ENCODE measurements at places on chromosomes 3 and 15.
A peak's percentile ranks its signal among the peaks of the same experiment; 100 is the strongest.

DNA sequence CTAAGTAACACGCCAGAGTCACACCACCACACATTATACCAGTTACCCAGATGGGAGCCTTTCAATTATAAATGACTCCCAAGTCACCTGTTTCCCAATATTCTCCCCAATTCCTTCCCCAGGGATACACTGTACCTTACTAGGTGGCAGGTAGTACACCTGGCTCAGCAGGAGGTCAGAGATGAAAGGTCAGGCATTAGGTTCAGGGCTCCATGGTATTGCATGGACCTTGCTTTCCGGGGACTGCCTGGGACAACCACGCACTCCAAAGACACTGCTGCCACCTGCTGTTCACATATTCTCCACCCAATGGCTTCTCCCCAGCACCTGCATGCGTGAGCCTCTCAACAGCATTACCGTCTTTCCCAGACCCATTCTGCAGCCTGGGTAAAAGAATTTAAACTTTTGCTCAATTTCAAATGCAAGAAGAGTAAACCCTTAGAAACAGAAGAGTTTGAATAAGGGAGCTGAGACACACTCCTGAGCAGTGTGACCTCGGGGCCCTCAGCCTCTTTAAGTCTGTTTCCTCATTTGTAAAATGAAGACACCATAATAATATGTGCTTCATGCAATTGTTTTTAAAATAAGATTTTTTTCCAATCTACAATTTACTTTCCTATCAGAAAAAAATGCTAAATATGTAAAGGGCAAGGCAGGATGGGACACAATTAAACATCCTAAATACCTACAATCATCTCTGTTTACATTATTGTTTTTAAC is 28.0 kb upstream of the LACTB start:
- peak; percentile 48 for DNase-seq

- DNase-seq: no peak
Measured at GRCh38 chr15:90072978-90073640, 29.2 kb downstream of the IDH2 start.

- no peak for DNase-seq
Measured at GRCh38 chr3:99541181-99541580, 97.2 kb upstream of the COL8A1 start.

GRCh38 chr3:177037241-177037640 is 160.0 kb downstream of the TBL1XR1 start:
- DNase-seq: no peak

GRCh38 chr3:161016417-161017313 is 88.5 kb downstream of the B3GALNT1 start:
- DNase-seq: no peak

GRCh38 chr15:40891810-40892446 is 2.3 kb upstream of the VPS18 start:
- no peak for DNase-seq

DNA sequence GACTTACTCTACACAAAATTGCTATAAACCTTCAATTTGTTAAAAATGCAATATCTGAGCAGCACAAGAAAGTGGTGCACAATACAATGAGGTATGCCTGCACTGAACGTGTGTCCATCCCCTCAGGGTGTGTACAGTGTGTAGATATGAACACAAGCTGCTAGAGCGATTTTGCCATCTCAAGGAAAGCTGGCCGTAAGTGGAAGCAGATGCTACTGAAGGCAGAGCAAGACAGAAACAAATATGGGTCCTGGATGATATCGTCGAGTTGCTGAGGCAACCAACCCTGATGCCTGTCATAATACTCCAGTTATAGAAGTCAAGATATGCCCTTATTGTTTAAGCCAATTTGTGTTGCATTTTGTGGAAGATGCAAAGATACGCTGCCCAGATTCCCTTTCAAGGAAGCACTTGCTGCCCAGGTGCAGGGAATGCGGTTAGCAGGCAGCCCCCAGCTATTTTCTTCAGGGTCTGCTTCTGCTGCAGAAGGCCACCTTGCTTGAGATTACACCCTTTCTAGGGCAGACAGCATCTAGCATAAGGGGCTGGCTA is 25.8 kb upstream of the EHHADH start:
- DNase-seq: no peak

DNA sequence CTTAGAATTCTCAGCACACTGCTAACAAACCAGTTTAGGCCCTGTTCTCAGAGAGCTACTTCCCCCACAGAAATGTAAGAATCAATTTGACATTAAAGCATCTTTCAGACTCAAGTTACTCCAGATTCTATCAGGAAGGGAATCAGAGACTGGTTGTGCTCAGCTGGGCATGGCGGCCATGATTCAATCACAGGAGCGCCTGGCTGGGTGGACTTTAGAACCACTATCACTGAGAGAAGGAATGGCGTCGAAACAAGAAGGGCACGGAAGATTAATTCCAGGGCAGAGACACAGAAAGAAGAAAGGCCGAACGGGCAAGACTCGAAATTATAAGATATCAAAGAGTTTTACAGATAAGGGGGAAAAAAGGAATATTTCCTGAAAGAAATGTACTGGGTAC is 6.2 kb downstream of the TNIK start:
- DNase-seq: no peak

GRCh38 chr3:53804697-53805462 is 41.3 kb downstream of the CHDH start:
- DNase-seq: no peak

DNA sequence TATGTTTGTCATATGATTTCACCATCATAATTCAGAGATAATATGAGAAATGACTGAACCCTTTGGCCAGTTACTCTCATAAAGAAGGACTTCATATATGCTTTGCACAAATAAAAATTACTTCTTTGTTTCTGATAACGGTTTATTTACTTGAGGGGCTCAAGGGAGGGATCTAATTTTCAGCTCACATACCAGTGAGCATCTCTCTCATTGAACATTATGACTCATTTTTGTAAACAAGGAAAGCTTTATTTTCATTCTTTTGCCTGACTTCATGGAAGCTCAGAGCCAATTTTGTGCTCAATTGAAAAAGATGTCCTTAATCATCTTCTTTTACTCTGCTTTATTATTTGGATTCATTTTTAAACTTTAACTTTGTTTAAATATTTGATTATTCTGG is 5.8 kb downstream of the NLGN1 start:
- no peak for DNase-seq

DNA sequence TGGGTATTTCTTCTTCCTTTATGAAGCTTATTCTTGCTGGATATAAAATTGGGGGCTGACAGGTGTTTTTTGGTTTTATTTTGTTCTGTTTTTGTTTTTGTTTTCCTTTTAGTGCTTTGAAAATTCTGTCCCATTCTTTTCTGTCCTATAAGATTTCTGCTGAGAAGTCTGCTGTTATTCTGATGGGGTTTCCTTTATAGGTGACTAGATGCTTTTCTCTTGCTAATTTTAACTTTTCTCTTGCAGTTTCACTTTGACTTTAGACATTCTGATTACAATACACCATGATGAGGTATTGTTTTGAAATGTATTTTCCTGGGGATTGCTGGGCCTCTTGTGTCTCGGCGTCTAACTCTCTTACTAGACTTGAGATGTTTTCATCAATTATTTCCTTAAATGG is 22.8 kb downstream of the TTC14 start:
- no peak for DNase-seq

GRCh38 chr3:114839476-114839875 is 307.6 kb downstream of the ZBTB20 start:
- DNase-seq: no peak

- no peak for DNase-seq
Measured at GRCh38 chr3:118544458-118544857, 490.2 kb downstream of the IGSF11 start.

- no peak for DNase-seq
Measured at GRCh38 chr3:139187154-139187553, 142.5 kb upstream of the PRR23C start.

Measured in stimulated activated naive CD4-positive, alpha-beta T cell treated with Interleukin-2 at 50 U/mL for 16 hours (primary cell).